ENCODE measurements at places on chromosomes 13 and 19.
A peak's percentile ranks its signal among the peaks of the same experiment; 100 is the strongest.

GRCh38 chr13:99681695-99682094 is 180.4 kb downstream of the TM9SF2 start:
- DNase-seq = no peak

GRCh38 chr13:110251193-110251819 is 55.7 kb downstream of the COL4A1 start:
- DNase-seq = no peak

GRCh38 chr13:113465300-113465699 is 12.0 kb upstream of the ADPRHL1 start:
- no peak for DNase-seq

DNA sequence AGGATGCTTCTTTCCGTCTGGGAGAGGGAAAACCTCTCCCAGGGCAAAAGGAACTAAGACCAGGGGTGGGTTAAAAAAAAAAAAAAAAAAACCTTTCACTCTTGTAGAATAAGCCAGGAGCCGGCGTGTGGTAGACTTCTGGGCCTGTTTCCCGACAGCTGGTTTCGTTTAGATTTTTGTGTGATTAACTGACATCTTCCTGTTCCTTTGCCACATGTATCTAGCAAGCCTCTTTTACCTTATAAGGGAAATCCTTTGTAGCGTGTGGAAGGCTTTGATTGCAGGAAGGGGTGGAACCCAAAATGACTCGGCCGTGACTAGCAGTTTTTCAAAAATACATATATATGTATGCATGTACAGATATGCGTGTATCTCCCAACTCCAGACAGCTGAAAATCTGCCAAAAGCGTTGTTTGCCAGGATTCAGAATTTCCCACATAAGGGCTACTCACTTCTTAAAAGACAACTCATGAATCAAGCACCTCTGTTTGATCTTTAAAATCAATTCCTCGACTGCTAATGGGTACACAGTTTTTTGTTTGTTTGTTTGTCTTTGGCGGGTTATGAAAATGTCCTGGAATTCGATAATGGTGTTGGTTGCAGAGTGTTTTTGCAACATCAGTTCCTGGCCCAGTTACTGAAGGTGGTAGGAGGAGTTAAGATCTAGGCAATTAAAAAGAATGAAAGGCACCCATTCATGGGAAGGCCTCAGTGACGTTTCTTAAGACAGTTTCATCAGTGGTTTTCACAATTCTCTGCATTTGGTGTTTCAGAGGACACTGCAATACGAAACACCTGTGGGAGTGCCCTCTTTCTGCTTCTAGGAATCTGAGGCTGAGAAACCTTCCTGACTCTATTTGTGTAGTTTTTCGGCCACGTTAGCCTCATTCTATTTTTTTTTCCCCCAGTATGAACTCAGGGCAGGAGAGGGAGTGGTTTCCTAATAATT is 2.7 kb downstream of the TPM4 start:
- DNase-seq = peak; percentile 87

All from NCI-H460 (cell line).